ENCODE measurements at places on chromosomes 5 and 9.

DNA sequence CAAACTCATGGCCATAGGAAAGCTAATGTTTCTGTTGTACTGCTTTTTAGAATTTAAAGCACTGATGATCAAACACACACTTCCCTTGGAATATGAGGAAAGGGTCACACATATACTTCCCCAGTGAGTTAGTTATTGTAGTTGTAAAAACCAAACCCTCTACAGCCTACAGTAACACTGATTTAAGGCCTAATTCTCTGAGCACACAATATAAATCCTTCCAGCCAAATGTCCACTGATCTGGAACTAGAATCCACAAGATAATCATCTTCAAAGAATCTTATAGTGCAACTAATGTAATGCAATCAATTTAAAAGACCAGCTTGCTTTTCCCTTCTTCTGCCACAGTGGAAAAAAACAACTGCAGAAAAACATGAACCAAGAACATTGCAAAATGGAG lies 219.3 kb downstream of the CAAP1 start:
- no peak for DNase-seq

DNA sequence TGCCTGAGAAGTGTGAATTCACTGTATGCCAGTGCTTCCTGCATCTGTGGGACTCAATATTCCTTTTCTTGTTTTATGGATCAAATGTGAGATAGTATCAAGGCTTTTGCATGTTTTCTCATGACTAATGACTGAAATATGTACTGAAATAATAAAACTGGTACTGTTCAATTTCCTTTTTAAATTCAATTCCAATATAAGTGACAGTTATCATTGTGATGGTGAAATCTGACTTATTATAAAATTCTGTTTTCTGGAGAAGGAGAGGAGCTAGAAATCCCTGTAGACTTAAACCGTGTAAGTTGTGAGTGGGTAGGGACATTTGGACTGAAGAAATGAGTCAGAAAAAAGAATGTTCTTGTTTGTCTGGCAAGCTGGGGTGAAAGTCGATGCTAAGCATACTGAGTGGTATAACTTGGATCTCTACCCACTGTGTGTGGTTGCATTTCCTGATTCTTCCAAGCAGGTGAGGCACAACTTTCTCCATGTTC lies 245.2 kb downstream of the EFNA5 start:
- no peak for DNase-seq

DNA sequence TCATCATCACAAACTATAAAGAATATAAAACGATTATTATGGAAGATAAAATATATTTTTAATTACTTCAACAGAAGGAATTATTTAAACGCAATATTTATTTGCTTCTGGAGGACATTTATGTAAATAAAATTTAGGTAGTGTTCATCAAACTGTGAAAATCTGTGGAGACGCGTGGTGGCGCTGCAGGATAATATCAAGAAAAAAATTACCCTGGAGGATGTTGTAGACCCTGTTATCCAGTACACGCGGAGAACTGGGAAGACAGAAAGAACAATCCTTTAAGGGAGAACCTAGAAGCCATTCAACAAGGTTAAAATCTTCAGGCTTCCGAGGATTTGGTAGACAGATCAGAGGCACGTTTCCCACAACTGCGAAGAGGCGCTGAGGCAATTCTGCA lies at the start of gene PCDHB12:
TSS of gene PCDHB12 (plus strand) at position 242 of the 400 bp plus-strand sequence. CDS start 189 bp downstream, outside the sequence.
- peak; percentile 11 for DNase-seq

DNA sequence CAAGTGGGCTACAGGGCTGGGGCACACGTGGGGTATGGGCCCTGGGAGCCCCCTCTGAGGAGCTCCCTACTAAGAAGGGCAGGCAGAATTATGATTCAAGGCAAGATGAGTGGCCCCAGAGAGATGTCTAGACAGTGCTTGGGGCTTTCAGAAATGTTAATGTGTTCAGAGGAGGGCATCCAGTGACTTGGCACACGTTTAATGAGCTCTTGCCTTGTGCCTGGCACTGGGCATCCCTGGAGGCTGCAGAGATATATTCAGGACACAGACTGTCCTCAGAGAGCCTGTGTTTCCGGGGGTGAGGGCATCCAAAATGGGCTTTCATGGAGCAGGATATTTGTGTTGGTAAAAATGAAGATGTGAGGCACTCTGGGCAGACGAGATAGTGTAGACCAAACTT lies 25.4 kb upstream of the DAB2IP start:
- no peak for DNase-seq

DNA sequence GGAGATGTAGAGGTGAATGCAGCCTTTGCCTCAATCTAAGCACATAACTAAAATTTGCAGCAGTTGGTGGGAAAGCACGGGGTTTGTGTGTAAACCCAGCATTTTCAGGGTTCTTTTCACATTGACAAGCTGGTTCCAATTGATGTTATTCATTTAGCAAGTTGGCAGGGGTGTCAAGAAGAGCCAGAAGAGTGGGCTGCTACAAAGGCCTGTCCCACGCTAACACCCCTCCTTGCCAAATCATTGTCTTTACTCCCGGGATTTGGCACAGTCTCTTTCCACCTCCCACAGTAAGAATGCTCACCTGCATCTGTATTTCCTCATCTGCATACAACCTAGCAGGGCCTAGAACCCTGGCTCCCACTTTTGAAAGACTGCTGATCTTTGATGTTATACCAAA lies 11.8 kb downstream of the RGMB start:
- DNase-seq: no peak

DNA sequence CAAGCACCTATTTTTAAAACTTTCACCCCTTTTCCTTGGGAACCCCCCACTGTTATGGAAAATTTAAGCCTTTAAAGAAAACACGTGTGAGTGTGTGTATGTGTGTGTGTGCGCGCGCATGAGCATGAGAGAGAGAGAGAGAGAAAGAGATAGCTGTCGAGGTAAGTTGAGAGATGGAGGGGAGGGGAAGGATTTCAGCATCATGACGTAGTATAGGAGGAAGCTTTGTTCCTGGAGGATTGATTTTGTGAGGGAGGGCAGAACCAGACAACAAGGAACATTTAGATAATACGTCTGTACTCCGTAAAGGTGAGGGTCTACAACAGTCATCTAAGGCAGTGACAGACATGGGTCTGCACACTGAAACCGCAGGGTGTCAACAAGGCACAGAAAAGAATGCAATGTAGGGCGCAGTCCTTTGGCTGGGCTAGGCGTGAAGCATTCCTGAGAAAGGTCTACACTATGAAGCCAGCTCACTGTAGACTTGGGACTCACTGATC lies 227.7 kb downstream of the SMARCA2 start:
- DNase-seq: no peak

GRCh38 chr5:177124486-177124991 lies 9.0 kb upstream of the NSD1 start:
- DNase-seq: no peak

GRCh38 chr9:75589497-75589896 lies 301.0 kb upstream of the PCSK5 start:
- no peak for DNase-seq

- no peak for DNase-seq
Measured at GRCh38 chr9:76378367-76379073, 15.7 kb downstream of the RFK start.

- DNase-seq: no peak
Measured at GRCh38 chr9:110334183-110334582, 3.5 kb downstream of the TXNDC8 start.

DNA sequence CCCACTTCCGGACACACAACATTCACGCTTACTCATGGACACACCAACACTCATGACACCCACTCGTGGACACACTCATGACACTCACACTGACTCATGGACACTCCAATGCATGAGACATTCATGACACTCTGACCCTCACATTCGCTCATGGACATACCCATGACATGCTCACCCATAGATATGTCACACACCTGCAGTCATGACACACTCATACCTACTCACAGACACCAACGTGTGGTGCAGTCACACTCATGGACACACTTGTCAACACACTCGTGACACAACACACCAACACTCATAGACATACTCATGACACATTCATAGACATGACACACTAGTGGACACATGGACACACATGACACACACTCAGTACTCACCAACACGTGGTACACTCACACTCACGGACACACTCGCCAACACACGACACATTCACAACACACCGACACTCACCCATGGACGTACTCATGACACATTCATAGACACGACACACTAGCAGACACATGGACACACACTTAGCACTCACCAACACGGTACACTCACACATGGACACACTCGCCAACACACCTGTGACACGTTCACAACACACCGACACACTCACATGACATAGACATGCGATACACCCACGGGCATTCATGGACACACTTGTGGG lies 73.4 kb downstream of the PHF2 start:
- DNase-seq: no peak

DNA sequence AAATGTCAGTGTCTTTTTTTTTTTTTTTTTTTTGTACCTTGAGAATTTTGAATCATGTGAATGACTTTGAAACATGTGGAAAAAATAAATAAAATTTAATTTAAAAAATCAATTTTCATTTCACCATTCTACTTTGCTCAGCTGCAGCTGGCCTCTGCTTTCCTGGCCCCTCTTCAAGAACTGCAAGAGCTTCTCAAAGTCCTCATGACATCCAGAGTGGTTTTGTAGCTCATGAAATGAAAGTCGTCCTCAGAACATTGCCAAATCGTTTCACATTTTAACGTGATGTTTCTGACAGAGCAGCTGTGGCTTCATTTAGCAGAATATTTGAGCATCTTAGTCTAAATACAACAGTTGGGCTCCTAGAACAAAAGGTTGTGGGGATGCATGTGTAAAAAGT lies 47.9 kb upstream of the TMEM215 start:
- no peak for DNase-seq

DNA sequence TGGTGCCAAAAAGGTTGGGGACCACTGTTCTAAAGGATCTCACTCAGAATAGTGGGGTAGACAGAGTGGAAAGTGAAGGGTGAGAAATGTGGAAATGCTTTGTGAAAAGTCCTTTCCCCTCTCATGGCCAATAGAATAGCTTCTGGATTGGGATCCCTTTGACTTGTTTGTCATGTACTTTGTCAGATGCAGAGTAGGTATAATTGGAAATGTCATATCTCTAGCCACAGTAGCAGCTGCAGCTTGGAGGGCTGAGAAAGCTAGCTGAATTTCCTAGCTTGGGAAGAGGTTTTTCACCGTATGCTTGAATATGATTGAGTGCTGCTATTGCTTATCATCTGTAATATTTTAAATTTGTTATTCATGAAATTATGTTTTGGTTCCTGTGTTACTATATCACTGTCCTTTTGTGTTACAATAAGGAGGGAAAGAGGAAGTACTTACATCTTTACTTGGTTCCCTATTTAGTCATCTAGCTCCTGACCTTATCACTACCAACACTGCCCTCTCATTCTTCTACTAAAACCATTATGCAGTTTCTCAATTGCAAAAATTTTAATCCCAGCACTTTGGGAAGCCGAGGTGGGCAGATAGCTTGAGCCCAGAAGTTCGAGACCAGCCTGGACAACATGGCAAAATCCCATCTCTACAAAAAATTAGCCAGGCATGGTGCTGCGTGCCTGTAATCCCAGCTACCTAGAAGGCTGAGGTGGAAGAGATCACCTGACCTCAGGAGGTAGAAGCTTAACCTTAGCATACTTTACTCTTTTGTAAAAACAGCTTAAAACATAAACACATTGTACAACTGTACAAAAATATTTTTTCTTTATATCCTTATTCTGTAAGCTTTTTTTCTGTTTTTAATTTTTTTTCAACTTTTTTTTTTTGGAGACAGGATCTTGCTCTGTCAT lies 12.4 kb downstream of the SLC30A5 start:
- no peak for DNase-seq

DNA sequence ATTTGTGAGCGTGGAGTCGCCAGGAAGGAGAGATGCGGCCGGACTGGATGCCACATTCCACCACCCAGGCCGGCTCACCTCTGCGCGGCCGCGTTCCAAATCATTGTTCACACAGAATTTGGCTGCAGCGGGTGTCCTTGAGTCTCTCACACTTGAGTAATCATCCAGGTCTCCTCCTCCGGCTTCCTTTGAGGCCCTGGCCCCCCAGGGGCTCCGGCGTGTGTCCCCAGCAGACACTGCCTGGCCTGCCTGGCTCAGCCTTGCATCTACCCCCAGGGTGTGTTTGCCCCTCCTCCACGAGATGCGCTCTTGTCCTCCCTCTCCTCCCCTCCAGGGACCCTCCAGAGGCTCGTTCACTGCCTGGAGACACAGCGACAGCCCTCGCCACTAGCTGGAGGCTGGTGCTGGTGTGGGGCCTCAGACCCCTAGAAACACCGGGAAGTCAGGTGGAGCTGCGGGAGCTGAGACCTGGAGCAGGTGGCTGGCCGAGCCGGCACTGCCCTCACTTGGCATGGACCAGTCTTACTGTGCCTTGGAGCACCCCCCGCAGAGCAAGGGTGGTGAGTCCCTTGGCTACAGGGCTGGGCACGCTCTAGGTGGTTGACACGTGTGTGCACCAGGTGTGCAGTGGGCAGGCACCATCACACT lies 7.0 kb upstream of the SLC9A3 start:
- DNase-seq: no peak

DNA sequence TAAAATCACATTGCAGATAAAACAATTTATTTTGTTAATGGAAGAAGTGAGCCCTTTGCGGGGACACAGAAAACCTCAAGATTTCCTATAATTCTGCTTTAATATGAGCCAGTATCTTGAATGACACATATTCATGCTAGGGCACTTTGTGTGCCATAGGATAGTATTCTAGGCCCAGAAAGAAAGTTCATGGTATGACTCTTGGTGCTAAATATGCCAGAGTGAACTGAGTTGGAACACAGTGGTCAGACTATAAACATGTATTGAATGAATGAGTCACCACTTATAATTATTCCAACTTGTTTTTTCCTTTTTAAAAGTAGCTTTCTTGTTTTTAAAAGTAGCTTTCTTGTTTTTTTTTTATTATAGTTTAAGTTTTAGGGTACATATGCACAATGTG lies 46.0 kb downstream of the ADAMTS19 start:
- no peak for DNase-seq

- no peak for DNase-seq
Measured at GRCh38 chr9:126363847-126364671, 37.4 kb downstream of the MVB12B start.
